Neuronal stem cell (in vitro differentiated cells): ENCODE measurements at places on chromosomes 3 and 15.

GRCh38 chr3:12187448-12188327 is 29.0 kb upstream of the TIMP4 start:
- DNase-seq, result no peak

GRCh38 chr3:194097141-194097882 is 38.6 kb upstream of the HES1 start:
- no peak for DNase-seq

DNA sequence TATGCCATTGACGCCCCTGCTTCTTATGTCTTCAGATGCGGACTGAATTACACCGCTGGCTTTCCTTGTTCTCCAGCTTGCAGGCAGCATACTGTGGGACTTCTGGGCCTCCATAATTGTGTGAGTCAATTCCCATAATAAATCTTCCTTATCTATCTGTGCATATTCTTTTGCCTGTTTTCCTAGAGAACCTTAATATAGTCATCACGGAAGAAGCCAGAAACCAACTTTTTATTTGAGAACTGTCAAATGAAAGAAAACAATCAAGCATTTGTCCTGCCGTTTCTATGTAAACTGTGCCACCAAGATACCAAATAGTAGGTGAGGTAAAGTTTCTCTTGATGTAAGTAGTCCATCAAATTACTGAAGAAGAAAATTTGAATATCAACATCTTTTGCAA is 51.8 kb upstream of the B3GALNT1 start:
- DNase-seq, result no peak

- DNase-seq, result no peak
Observed at GRCh38 chr3:23439080-23439479, 236.0 kb downstream of the UBE2E2 start.

DNA sequence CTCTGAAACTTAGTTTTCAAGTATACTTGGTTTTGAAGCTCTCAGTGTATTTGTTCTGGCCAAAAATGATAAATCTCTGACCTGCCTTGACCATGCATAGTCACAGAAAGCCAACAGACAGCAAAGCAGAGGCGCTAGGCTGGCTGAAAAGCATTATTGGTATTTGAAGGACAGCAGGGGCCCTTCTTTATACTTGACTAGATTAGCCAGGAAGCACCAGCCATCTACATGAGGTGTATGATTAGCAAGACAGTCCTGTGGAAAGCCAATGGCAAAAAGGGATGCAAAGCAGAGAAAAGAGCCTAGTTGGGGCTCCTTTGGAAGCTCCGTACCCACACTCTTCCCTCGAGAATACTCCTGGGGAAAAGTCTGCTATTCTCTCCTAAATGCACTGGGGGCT is 7.8 kb downstream of the SLC24A1 start:
- no peak for DNase-seq

DNA sequence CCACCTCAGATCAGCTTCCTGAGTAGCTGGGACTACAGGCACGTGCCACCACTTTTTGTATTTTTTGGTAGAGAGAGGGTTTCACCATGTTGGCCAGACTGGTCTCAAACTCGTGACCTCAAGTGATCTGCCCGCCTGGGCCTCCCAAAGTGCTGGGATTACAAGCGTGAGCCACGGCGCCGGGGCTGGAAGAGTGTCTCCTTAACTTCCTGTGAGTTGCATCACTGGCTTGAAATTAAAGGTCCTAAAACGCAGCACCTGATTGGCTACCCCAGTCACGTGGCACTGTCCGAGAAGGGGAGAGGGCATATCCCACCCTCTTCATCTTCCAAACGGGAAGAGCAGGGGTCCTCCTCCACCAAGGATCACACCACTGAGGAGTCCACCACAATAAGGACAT is 5.5 kb upstream of the FAM174B start:
- DNase-seq, result no peak

DNA sequence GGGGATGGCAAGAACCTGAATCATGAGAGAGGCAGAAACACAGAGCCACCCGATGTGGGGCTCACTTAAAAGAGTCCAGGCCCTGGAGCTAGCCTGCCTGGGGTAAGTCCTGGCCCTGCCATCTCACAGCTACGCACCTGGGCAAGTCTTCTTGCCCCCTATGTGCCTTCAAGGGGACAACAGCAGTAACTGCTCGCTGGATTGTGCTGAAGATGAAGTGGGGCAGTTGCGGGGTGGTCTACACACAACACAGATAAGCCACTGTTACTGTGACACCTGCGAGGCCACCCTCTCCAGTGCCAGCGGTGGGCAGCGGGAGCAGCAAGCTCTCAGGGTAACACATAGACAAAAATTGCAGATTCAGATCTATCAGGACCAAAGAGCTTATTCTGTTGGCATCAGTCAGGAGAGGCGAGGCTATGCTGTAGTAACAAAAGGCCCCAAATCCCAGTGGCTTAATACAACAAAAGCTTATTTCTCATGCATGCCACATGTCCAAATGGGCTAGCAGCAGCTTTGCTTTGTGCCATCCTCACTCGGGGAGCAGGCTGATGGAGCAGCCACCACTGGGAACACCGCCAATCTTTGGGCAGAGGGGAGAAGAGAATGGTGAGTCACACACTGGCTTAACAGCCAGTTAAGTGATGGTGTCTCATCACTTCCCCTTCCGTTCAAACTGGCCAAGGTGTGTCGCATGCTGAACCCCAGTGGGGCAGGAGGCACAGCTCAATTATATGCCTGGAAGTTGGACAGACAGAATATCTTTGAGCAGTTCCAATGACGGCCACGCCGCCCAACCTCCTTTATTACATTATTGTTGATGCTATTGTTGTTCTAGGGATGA is 78.3 kb downstream of the WNT7A start:
- no peak for DNase-seq

DNA sequence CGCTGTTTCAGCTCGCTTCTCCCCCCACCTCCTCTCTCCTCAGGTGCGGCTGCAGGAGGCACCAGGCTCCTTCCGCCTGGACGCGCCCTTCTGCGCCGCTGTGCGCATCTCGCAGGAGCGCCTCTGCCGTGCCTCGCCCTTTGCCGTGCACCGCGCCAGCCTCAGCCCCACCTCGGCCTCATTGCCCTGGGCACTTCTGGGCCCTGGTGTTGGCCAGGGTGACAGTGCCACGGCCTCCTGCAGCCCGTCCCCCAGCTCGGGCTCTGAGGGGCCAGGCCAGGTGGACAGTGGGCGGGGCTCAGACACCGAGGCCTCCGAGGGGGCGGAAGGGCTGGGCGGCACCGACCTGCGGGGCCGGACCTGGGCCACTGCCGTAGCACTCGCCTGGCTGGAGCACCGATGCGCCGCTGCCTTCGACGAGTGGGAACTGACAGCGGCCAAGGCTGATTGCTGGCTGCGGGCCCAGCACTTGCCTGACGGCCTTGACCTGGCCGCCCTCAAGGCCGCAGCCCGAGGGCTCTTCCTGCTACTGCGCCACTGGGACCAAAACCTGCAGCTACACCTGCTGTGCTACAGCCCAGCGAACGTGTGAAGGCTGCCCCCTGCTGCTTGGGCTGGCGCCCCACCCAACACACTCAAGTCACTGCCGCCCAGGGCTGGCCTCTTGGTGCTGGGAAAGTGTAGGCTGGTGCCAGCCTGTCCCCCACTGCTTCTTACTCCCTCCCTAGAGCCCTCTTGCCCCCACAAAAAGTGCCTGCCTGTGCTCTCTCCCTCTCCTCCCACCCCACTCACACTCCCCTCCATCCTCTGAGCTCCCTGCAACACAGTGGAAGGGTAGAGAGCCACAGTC is 7.1 kb downstream of the ALG3 start:
- DNase-seq, result no peak

- DNase-seq, result no peak
Observed at GRCh38 chr3:41265823-41266273, 66.5 kb downstream of the CTNNB1 start.

DNA sequence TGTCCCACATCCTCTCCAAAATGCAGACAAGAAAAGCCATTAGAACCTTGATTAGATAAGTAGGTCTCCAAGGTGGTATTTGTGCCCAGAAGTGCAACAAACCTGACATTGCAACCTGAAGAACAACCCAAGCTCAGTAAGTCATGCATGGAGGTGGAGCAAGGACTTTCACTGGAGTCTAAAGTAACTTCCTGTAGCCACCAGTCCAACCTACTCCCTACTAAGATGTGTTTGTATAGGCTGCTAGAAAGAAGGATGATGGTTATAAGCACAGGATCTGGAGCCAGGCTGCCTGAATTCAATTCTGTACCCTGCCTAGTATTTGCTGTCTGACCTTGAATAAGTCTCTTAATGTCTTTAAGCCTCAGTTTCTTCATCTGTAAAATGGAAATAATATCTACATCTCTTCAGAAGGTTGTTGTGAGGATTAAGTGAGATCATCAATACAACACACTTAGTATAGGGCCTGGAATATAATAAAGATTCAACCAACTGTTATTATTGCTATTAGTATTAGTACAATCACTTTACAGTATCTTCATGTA is 32.3 kb downstream of the HDC start:
- no peak for DNase-seq

GRCh38 chr3:147360646-147361453 is 45.5 kb downstream of the ZIC4 start:
- no peak for DNase-seq

- no peak for DNase-seq
Observed at GRCh38 chr3:66037986-66038369, 740 bp downstream of the MAGI1 start.

- DNase-seq, result no peak
Observed at GRCh38 chr3:39783680-39784079, 25.7 kb upstream of the MYRIP start.

DNA sequence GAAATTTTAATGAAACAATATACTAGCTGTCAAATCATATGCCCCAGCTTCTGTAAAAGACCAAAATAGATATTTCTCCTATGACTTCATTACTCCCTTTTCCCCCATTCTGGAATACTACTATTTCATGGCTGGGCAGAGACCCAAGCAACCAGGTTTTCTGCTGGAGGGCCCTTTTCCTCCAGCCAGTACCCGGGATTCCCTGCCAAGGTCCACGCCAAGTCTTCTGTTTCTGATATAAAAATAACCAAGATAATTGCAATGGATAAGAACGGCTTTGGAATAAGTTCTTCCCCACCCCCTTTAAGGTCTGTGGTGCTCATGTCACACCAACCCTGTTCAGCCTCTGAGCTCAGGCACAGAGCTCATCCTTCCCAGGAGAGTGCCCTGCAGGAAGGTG is 17.2 kb upstream of the NMNAT3 start:
- DNase-seq, result no peak

DNA sequence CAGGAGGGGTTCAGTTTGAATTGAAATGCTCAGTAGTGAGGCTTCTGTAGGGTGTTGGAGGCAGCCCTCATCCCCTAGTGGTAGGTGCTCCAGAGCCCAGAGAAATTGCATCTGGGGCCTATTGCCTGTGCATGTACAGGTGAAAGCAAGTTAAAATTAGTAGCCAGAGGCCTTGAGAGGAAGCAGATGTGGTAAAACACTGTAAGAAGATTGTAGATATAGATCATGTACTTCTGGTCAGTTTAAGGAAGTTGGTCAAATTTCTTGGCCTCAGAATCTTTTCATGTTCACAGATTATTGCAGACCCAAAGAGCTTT is 34.6 kb downstream of the IGSF10 start:
- DNase-seq, result no peak

- no peak for DNase-seq
Observed at GRCh38 chr3:190092250-190092649, 28.4 kb downstream of the P3H2 start.

GRCh38 chr3:14959359-14959943 is 12.1 kb downstream of the NR2C2 start:
- DNase-seq, result no peak

DNA sequence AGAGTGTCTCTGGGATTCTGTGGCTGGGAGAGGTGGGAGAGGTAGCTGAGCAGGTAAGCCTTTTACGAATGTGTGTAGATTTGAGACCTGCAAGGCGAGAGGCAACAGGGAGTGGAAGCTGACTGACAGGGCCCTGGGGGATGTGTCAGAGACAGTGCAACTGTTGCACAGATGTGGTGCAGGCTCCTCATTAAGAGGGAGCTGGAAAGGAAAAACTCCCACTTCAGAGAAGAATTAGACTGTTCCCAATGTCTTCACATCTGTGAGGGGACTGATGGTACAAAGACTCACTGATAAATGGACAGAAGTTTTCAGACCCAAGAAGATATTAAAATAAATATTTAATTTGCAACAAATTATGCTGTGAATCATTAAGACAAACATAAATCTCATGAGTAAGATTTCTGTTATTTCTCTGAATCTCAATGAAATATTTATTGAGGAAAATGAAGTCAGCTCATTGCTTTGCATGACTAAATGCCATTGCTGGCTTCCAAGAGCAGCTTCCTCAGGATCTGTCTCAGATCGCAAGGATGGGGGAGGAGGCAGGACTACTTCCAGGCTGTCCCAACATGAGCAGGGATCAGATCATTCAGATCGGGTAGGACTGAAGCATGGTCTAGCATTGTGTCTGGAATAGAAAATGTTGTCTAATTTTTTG is 127.3 kb upstream of the ROPN1 start:
- no peak for DNase-seq

GRCh38 chr3:10941972-10942371 is 50.6 kb upstream of the SLC6A1 start:
- DNase-seq, result no peak

- no peak for DNase-seq
Observed at GRCh38 chr15:41801850-41802455, 25.9 kb upstream of the JMJD7 start.

DNA sequence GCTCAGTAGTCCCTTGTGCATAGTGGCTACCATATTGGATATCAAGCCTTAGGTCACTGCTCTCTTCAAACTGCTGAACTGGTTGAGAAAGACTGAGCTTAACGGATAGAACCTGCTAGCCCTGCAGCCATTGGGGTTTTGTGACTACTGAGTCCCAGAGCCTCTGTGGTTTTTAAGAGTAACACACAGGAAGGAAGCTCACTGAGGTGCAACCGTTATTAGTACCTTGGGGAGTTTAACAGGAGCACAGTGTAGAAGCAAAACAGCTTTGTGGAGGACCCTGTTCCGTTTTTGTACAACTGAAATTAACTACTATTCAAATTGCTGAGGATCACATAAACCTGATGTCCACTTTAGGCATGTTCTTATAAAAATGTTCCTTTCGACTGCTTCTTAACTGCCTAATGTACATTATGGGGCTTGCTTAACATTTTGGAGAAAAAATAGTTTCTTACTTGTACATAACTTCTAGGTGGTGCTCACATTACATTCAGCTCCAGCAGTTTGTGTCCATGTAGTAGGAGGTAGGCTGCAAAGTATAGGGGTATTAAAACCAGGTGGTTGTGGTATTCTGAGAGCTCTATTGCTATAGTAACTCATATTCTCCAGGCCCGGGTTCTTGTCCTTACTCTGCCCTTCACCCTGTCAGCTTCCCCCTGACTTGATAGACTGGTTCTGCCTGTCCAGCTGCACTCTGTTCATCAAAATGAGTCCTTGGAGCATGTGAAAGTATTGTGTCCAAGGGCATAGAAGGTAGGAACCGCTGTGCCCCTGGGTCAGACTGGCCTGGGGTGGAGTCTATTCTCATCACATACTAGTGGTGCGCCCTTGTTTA is 17.3 kb downstream of the PXK start:
- DNase-seq, result no peak

GRCh38 chr3:178810181-178810580 is 261.4 kb downstream of the ZMAT3 start:
- no peak for DNase-seq

GRCh38 chr3:14120111-14120920 is 4.4 kb downstream of the CHCHD4 start:
- DNase-seq, result no peak
